ENCODE measurements at places on chromosomes 5 and 9.

DNA sequence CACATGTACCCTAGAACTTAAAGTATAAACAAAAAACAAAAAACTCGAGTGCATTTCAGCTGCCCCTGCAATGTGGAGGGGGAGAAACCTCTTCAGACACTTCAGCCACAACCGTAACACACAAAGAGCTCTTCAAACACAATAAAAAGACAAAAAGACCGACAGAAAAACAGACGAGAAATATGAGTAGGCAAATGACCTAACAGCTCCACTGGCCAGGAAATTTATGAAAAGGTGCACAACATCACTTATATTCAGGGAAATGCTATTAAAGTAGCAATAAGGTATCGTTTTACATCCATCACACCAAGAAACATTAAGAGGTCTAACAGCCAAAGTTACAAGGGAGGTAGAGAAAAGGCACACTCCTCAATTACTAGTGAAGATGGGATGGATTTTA, 6.2 kb downstream of the ZBED3 start:
- no peak for DNase-seq

DNA sequence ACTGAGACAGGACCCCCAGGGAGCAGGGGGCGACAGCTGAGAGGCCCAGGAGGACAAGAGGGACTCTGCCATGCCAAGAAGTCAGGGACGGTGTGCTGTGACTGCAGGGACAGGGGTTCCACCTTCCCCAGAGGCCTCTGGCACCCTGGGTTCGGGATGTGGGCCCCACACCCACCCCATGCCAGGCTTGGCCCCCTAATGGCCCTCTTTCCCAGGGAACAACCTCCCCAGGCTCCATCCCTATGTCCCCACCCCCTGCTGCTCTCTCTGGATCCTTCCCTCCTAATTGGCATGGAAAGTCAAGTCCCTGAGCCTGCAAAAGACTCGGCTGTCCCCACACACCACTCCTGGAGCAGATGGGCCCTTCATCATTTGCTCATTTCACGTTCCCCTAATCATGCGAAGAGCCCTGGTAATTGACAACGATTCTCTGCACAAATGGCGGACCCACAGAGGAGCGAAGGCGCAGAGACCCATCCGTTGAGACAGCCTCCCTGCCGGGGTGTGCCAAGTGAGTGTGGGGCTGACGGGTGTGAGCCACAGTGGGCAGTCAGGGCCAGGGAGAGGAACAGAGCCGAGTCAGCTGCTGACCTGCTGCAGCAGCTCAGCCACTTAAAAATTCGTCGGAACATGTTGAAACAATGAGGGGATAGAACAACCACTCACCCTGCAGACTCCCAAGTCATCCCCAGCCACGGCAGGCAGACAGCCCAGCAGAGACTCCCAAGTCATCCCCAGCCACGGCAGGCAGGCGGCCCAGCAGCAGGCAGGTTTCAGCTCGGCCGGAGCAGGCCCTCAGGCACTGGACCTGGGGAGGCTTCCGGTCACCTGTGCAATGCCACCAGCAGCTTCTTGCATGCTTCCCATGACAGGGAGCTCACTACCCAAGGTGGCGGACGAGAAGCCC, 109.0 kb downstream of the VAV2 start:
- no peak for DNase-seq

DNA sequence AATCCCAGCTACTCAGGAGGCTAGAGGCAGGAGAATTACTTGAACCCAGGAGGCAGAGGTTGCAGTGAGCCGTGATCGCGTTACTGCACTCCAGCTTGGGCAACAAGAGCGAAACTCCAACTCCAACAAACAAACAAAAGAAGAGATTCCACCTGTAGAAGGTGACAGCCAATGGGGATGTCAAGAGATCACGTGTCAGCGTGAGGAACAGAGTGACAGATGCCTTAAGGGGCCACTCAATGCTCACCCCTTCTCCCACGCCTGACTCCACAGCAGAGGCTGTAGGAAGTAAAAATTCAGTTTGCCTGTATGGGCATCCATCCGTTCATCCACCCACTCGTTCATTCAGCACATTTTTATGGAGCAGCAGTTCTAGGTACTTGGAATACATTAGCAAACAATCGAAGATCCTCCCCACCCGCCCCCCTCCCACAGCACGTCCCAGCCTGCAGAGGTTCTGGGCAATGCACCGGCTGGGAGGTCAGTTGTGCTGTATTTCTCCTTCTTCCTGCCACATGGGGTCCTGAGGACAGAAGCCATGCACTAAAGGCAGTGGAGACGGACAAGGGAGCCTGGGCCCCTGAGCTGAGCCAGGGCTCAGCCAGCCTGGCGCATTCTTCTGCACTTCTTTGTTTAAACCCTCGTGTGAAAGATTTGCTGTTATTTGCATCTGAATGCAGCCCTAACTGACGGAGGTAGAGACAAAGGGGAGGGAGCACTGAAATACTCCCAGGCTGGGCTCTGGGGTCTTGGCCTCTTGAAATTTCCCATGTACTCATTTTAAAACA, 11.3 kb upstream of the RNF130 start:
- no peak for DNase-seq

GRCh38 chr5:130529511-130530485, 625.5 kb downstream of the CHSY3 start:
- DNase-seq, result no peak

DNA sequence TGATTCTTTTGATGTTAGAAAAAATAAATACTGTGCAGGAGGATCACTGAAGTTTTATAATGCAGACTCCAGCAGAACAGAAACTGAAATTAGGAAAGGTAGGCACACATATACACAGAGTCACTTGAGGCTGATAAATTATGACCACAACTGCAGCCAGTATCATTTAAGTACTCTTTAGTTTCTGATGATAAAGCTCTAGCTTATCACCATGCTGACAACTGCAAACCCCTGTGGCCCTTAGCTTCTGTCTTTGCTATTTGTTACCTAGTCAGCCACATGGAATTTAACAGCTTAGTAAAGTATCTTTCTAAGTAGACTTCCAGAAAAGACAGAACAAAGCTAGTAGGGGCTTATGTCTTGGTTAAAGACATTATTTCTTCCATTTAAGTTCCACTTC, 734.8 kb upstream of the CDH6 start:
- no peak for DNase-seq

DNA sequence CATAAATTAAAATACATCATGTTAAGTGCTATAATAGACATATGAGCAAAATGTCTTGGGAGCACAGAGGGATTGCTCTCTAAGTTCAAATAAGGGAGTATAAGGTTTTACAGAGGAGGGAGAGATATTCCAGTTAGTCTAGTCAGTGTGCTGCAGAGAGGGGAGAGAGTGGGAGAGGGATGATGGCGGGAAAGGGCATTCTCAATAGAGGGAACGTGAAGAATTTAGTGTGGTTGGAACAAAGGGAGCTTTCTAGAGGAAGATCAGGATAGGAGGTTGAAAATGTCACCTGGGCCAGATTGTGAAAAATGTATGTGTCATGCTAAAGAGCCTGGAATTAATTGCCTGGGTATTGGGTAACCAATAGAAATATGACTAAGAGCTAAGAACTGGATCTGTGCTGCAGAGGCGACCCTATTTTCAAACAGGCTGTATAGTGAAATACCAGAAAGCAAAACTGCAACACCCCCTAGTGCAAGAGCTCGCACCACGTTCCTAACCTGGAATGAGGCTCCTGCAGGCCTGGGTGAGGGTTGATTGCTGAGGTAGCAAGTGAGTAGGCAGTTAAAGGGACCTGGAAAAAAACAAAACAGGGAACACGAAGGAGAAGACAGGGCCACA, 791.8 kb upstream of the C9orf72 start:
- no peak for DNase-seq

- peak; percentile 30 for DNase-seq
These were observed 17.9 kb downstream of the FGD3 start for GRCh38 chr9:92965061-92965758.

- DNase-seq, result no peak
These were observed 149.6 kb downstream of the TTC39B start for GRCh38 chr9:15157381-15157780.

DNA sequence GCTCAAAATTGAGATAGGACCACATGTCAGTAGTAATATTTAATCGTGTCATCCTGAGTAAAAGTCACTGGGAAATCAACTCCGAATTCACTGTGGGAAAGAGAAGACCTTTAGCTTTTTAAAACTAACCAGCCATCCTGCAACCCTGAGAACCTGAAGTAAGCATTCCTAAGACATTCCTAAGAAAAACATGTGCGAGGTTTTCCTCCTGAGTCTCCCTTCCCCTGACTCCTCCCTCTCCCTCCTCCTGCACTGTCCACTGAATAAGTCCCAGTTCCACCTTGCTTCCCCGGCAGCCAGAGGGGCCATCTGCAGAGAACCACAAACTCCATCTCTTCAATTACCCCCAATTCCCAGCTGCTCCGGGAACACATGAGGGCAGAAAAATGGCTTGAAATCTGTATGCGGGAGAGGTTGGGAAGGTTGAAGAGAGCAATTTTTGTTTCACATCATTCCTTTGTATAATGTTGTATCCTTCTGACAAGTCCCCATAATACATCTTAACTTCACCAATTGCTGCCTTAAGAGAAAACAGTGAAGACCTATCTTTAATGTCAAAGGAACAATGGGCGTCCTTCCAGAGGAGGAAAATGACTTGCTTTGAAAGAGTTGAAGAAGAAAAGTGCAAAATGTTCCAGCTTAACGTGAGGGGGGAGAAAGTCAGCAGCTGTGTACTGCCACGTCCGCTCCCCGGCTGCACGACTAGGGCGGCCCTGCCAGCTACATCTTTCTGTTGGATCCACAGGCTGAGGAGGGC, 186.3 kb downstream of the ZNF462 start:
- DNase-seq, result no peak

GRCh38 chr9:117869712-117870111, 165.5 kb downstream of the TLR4 start:
- DNase-seq, result no peak

DNA sequence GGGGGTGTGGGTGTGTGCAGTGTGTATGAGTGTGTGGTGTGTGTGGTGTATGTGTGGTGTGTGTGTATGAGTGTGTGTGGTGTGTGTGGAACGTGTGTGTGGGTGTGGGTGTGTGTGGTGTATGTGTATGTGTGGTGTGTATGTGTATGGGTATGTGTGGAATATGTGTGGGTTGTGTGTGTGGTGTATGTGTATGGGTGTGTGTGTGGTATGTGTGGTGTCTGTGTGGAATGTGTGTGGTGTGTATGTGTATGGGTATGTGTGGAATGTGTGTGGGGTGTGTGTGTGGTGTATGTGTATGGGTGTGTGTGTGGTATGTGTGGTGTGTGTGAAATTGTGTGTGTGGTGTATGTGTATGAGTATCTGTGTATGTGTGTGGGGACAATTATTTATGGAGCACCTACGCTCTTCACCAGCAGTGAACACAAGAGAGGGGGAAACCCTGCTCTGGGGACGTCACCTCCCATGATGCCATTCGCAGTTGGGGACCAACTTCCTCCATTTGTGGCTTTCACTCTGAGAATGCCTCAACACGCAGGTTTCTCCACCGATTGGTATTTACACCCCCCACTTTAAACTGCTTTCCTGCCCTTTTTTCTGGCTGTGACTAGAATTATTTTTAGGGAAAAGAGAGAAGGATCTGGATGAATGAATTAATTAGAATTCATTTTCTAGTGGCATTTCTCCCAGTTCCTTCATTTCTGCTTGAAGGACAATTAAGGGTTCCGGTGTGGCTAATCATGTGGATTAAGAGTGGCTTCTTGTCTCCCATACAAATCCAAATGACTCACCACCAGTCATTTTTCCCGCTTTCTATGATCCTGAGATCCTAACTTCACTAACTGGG, 238.1 kb downstream of the ROR2 start:
- peak; percentile 76 for DNase-seq

GRCh38 chr5:153573326-153574033, 83.0 kb downstream of the GRIA1 start:
- DNase-seq, result no peak

DNA sequence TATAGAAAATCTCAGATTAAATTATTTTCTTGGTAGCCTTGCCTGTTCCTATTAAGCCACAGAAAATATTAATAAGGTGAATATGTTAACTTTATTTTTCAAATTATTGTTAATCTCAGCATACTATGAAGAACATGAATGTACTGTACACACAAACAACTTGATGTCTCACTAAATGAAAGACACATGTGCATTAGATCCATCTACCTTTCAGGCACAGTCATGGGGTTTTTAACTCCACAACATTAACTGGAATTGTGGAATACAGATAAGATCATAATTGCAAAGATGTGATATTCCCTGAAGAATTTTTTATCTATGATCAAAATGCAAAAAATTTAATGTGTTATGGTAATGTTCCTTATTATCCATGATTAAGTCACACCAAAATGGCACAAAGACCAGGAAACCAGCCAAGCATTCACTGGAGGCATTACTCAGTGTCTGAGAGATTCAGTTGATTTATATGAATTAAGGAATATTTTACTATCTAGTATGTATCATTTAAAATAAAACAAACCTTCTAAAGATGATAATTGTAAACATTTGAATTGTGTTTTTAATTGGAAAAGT, 150.0 kb upstream of the VCAN start:
- no peak for DNase-seq

DNA sequence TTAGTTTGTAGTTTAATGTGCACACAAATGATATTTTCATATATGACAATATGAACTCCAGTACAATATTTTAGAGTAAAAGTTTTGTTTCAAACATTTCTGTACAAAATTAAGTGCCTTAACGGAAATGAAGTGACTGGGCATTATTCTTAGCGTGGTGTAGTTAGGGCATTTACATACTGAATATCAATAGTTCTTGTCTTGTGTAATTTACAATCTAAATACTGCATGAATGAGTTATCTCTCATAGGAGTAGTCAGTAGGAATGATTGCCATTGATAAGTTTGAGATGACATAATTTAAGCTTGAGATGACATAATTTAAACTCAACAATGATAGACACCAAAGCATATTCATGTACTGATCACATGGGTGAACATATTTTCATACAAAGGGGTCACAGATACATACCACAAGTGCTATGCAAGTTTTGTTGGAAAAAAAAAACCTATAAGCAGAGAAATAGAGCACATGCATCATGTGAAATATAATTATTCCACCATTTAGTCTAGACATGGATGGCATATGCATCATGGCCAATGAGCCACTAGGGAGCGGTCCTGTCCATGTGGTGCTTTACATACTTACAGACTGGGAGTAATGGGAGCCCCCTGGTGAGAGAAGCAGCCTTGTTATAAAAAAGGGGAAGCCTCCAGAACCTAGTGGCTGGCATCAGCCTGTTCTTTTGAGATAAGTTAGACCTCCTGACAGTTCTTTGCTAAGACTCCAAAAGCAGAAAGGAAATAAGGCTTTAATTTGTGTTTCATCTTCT, 1523.9 kb downstream of the MAT2B start:
- DNase-seq, result no peak

- DNase-seq, result no peak
These were observed 14.3 kb upstream of the ANXA1 start for GRCh38 chr9:73137286-73137899.

DNA sequence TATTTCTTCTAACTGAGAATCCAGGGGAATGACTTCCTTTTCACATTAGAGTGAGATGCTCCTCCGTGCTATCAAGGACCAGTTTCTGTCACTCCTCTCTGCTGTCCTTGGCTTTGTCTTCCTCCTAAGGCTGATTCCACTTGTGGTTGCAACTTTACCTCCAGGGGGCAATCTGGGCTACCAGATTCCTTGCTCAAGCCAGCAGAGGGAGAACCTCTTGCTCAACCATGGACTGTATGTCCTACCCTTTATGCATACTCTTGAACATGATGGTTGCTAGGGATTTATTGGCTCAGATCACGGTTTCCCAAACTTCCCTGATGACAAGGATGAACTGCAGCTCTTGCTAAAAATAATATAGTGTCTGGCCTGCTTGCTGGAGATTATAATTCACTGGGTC, 24.0 kb downstream of the NNT start:
- no peak for DNase-seq

Measured in naive B cell (primary cell).